Stimulated activated CD4-positive, alpha-beta T cell treated with anti-CD3 and anti-CD28 coated beads, TNF-alpha, amount 100 ng/mL, for 24 hours (primary cell): ENCODE measurements at places on chromosomes 3 and 15.

GRCh38 chr3:18445401-18446148 is 20.4 kb upstream of the SATB1 start:
- peak; percentile 70 for DNase-seq

DNA sequence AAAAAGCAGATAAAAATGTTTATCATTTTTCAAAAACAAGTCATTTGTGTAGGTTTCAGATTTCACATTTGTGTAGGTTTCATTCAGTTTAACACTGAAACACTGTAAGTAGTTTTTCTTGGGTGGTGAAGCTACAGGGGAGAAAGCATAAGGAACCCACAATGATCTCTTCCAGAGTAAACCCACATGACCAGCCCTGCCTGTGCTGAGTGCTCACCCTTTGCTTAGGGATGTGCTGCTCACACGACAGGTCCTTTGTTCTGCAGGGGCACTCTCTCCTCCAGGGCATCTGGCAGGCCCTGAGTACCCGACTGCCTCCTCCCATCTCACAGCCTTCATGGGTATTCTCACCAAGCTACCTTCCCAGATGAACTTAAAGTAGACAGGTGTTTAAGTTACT is 28.9 kb downstream of the ZXDC start:
- no peak for DNase-seq

DNA sequence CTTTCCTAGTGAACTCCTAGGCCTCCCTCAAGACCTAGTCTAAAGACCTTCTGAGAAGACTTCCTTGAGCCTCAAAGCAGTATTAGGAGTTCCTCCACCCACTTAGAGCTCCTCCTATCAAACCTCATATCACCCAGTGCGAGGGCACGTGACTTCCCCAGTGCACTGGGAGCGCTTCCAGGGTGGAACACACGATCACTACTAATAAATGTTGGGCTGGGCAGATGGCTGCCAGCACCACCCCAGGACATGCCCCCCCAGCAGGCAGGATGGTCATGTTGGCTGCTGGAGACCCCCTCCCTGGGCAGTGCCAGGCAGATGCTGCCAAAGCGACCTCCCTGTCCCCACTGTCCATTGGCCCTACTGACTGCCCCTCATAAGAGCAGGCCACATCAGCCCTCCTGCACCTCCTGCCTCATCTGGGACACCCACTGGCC is 8.5 kb upstream of the PLXND1 start:
- DNase-seq, result no peak

GRCh38 chr3:35592589-35593295 is 46.6 kb upstream of the ARPP21 start:
- no peak for DNase-seq

DNA sequence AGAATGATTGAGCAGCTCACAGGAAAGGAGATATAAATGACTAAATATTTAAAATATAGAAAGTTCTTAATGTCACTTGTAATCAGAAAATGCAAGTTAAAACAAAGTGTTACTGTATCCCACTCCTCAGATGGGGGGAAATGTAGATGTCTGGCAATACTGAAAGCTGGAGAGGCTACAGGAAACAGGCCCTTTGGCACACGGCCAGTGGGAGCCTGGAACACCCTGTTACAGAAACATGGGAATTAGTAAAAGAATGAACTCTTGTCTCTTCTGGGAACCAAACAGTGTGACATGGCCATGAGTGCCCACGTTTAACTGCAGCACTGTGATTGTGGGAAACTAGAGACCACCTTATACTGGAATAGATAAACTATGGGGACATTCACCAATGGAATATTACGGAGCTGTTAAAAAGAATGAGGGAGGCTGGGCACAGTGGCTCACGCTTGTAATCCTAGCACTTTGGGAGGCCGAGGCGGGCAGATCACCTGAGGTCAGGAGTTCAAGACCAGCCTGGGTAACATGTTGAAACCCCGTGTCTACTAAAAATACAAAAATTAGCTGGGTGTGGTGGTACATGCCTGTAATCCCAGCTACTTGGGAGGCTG is 50.2 kb downstream of the CDCP1 start:
- DNase-seq, result no peak

DNA sequence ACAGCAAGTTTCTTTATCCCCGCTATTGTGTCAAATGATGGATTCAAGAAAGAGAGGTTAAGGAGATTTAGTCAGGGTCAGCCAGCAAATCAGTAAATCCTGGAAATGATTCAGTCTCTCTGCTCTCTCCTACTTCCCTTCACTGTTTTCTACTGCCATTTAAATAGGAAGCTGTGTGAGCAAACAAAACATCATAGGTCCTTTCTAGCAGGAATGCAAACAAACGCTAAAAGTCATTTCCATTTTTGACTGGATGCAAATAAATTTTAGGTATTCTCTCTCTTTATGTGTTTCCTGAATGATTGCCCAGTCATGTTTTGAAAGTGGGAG is 299.4 kb upstream of the RORA start:
- no peak for DNase-seq

GRCh38 chr3:122564155-122564912 is at the start of the genes DTX3L and PARP9:
TSS of gene DTX3L (plus strand) at chr3:122564338. CDS start at chr3:122564427, 89 bp downstream.
TSS of gene PARP9 (minus strand) at chr3:122564300. CDS start at chr3:122559620, 4,680 bp downstream.
- DNase-seq, result peak; percentile 70
